ENCODE measurements at places on chromosomes 16 and 17.

DNA sequence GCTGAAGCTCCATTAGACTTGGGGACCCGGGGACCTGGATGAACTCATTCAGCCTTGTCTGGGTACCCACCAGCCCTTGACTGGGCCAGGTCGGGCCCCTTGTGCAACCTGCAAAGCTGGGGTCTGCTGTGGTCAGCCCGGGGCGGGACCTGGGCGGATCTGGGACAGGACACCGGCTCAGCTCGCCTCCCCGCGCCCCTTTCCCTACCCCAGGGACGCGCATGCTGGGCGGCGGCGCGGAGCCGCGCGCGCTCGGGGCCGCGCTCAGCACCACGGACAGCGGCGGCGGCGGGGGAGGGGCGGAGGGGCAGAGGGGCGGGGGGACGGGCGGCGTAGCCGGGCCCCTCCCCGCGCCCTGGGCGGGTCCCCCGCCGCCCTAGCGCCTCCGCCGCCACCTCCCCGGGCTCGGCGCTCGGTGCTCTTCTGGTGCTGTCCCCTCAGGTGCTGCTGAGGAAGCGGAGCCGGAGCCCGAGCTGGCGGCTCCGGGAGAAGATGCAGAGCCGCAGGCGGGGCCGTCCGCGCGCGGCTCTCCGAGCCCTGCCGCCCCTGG is 7.4 kb downstream of the ACD start:
- no peak for DNase-seq

DNA sequence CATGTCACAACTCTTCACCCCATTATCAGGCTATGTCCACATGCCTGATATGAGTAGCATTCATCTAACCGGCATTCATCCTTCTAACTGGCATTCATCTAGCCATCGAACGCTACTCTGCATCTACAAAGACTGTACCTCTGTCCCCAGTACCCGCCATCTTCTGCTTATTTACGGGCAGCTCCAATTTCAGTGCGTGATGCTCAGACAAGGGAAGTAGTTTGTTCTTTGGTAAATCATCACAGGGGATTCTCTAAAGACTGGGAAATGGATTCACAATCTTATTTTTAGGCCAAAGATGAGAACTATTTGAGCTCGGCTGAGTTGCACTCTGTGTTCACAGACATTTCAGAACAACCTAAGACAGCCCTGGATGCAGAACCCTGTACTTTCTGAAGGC is 39.4 kb downstream of the STAT5B start:
- DNase-seq = no peak

DNA sequence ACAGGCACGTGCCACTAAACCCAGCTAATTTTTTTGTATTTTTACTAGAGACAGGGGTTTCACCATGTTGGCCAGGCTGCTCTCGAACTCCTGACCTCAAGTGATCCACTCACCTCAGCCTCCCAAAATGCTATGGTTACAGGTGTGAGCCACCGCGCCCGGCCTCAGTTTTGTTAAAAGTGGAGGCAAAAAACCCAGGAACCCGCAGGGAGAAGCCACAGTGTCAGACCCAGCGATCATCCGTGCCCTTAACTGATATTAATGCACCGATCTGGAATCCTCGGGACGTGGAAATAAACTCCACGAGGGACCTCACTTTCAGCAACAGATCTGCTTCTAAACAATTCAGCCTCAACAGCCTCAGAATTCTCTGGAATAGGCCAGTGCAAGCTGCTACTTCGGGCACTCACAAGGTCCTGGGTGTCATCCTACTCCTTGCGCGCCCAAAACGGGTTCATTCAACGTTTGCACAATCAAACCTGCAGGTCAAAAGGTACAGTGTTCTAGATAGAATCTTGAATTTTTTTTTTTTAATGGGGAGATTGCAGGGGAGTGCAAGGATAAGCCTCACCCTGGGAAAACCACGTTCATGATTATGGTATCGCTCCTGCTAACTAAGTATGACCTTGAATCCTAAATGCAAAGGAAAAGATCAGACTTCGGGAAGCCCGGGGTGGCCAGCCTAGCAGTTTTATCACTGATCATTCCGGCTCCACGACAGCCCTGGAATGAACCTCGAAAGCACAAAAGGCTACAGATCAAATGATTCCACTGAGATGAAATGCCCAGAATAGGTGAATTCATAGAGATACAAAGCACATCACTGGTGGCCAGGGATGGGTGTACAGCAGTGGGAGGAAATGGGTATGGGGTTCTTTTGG is 22.4 kb downstream of the LITAF start:
- no peak for DNase-seq

GRCh38 chr17:29793501-29793900 is 136.5 kb downstream of the SSH2 start:
- no peak for DNase-seq

DNA sequence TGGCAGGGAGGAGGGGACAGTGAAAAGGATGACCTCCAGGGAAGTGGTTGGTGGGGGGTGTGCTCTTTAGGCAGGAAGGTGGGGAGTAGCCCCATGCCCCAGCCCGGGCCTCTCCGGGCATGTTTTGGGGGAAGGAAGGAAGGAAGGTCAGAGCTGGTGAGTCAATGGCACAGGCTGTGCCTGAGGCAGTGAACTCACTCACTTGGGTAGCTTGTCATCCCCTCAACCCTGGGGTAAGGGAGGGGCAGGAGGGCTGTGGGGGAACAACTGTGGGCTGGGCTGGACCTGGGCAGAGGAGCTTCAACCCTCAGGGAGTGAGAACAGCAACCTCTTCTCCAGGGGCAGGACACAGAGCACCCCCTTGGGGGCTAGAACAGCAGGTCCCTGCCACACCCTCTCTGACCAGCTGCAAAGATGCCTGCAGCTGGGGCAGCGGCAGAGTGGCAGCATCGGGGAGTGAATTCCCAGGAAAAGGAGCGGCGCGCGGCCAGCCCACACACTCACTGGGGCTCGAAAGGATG is 6.3 kb downstream of the CSF3 start:
- DNase-seq = no peak

- no peak for DNase-seq
These were observed 45.5 kb upstream of the CDR2 start for GRCh38 chr16:22419908-22420307.

DNA sequence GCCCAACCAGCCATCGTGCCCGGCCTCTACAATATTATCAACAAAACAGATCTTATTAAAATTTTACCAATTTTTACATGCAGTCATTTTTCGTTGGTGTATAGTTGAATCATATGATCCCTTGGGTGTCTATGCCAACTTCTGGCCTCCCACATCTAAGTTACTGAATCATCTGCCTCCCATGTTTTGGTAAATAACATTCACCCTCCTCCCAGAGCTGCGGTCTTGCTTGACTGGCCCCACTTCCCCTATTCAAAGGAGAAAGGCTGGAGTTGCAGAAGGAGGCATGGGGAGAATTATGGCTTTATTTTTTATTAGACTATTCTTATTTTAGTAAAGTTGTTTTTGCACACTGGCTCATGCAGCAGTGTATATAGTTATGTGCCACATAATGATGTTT is 18.5 kb upstream of the CCL23 start:
- no peak for DNase-seq

DNA sequence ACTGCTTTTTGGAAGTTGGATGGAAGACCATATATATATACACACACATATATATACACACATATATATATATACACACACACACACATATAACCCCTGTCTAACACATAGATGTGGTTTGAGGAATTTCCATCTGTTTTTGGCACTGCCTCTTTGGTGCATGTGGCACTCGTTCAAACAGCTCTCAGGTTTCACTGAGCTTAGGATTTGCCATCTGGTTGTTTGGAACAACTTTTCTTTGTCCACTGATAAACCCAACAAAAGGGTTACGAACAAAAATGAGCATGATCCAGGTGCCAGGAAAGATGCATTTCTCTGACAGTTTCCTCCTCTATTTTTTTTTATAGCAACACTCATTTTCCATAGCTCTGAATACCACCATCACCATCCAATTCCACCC is 14.6 kb upstream of the KCNJ16 start:
- DNase-seq = no peak

DNA sequence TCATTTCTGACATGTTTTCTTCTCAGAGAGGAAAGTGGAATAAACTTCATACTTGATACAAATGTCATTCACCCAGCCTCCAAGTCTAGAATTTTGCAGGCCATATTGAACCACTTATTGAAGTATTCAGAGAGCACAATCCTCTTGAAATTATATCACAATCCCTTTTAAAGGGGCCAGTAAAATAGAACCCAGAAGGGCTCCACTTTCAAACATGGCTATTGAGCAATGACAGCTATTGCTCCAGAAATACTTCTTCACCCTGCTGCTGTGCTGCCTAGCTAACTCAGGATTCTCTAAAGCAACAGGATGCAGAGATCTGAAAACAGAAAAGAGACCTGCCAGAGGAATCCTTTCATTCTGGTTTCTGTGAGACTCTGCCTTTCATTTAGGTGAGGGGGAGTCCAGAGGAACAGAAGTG is 275.0 kb upstream of the CDH5 start:
- no peak for DNase-seq

Data from nucleus accumbens (tissue), 56 donors.